ENCODE measurements at places on chromosomes 4 and X. TPM values are rescaled to one million over a fixed set of nuclear protein-coding genes. Genes with fewer than 3 reads are reported as not detected.

- no peak for ATAC-seq
Measured at GRCh38 chr4:183286590-183287308, 33.3 kb downstream of the CLDN22 start.

DNA sequence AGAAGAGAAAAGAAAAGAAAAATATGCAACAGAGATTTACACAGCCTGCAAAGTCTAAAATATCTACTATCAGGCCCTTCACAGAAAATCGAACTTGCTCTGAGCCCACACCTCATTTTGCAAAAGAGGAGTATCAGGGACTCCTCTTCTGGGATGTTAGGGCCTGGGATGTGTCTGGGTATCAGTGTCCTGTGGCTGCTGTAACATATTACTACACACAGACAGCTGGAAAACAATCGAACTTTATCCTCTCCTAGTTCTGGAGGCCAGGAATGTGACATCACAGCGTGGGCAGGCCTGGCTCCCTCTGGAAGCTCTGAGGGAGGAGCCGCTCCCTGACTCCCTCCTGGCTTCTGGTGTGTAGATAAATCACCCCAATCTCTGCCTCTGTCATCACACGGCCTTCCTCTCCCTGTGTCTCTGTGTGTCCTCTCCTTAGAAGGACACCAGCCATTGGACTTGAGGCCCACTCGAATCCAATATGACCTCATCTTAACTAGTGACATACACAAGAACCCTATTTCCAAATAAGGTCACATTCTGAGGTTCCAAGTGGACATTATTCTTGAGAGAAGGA is 52.9 kb downstream of the PPP2R2C start:
- no peak for ATAC-seq

- no peak for ATAC-seq
Measured at GRCh38 chr4:123346330-123346940, 50.2 kb upstream of the SPRY1 start.

GRCh38 chr4:30726090-30726675 is 6.0 kb downstream of the PCDH7 start:
- ATAC-seq: no peak

DNA sequence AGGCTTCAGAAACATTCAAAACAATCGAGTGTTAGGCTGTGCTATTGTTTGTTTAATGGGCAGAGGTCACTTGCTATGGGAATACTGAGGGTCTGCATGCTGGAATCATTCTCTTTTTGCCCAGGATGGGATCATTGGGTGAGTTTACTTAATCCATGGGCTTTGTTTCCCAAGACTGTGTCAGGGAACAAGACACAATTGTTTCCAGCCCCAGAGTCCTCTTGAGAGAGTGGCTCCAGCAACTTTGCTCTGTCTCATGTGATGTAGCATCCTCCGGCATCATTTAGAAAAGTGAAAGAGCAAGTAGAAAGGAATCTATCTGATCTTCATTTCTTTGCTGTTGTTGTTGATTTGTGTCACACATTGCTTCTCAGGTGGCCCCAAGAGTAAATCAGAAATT is 1.8 kb downstream of the TENM3 start:
- no peak for ATAC-seq

DNA sequence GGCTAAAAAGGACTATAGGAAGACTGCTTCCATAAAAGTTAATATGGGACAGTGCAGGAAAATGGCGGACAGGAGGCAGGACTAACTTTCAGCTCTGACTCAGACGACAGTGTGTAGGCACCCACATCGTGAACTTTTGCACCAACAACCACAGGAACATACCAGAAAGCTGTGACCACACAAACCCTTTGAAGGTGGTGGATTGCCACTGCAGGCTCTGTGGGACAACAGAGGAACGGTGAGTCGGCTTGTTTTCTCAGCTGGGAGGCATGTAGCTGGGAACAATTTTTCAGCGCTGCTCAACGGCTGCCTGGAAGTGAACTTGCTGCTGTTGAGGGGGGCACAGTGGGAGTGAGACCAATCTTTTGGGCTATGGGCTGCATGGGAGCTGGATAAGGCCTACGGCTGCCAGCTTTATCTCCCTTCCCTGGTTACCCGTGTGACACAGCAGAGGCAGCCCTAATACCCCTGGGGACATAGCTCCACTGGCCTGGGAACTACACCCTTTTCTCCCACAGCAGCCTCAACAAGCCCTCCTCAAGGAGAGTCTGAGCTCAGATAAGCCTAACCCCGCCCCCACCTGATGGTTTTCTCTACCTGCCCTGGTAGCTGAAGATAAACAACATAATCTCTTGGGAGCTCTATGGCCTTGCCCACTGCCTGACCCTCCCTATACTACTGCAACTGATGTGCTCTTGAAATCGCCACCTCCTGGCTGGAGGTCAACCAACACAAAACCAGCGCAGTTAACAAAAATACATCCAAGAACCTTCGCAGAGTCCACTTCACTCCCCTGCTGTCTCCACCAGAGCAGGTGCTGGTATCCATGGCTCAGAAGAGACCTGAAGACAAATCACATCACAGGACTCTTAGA is 1537.0 kb downstream of the C4orf33 start:
- no peak for ATAC-seq

NBDY gene
- 34.2 TPM for total RNA-seq

- peak; percentile 53 for ATAC-seq
Measured at GRCh38 chr4:88818631-88819470, 121.2 kb upstream of the NAP1L5 start.

DNA sequence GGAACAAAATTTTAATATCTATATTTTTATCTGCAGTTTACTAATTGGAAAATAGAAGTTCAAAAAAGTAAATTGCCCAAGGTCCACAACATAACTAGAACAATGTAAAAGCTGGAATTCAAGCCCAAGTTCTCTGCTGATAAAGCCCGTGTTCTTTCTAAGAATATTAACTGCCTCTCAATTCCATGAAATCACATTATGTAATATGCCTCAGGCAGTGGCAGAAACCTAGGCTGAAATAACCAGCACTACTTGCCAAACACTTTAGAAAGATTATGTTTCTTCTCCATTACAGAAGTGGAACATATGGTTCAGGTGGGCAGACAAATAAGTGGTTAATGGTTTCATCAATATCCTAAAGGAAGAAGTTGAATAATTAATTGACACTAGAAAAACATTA is 56.7 kb upstream of the ADGRL3 start:
- ATAC-seq: no peak

RTL9 gene
- not detected for total RNA-seq

GRCh38 chrX:154607370-154607769 is 11.7 kb downstream of the CTAG1B start:
- ATAC-seq: no peak

ABLIM2 gene
- total RNA-seq: 20.1 TPM

FGD1 gene
- 8.2 TPM for total RNA-seq

GRCh38 chr4:25450491-25450901 is 73.4 kb downstream of the ANAPC4 start:
- peak; percentile 36 for ATAC-seq

- ATAC-seq: no peak
Measured at GRCh38 chrX:8192276-8192675, 21.2 kb upstream of the VCX2 start.

DNA sequence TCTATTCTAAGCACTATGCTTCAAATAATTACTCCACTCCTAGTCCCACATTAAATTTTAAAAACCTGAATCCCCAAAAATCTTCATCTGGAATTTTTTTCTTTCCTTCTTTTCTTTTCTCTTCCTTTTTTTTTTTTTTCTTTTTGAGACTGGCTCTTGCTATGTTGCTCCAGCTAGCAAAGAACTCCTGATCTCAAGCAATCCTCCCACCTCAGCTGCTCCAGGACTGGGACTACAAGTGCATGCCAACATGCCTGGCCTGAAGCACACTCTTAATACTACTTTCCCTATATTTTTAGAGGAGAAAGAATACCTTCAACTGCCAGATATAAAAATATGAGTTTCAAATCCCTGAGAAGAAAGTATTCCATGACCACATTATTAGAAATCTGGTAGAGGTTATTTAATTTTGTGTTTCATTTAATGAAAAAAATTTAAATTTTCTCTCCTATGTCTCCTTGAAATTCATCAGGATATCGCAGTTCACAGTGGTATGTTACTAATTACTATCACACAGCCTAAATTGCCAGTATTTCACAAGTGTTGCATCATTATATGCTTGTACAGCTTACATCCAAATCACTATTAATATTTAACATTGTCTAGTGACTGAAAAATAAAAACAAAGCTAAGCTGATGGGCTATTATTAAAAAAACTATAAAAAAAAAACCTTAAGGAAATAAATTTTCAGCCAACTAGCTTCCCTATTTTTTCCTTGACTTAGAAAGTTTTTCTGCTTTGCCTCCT is 227.8 kb downstream of the NAF1 start:
- no peak for ATAC-seq

- no peak for ATAC-seq
Measured at GRCh38 chrX:22585831-22586230, 313.1 kb downstream of the CBLL2 start.

DNA sequence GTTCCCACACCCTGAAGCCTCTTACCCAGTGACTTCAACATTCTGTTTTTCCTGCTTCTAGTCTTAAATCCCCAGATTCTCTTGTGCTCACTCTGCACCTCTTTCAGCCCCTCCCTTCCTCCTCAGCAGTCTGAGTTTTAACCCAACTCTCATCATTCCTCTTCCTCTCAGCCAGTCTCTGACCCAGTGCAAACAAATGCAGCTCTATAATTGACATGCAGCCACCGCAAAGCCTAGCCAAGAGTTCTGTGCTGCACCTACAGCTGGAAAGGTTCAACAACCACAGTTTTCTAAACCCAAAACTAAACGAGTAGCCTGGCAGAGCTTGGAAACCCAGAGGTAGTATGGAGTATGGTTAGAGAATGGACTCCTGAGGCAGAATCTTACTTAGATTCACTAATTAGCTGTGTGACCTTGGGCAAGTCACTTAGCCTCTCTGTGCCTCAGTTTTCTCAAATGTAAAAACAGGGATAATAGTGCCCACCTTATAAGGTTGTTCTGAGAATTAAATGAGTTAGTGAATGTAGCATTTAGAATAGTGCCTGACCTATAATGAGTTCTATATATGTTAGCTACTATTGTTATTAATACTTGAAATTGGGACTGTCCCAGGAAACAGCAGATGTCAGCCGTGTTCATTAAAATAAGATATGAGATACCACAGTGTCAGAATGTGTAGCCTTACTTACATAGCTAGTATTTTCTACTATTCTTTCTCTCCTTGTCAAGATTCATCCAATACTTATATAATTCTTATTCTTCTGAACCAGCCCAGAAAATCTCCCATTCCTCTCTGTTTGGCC is 3.5 kb downstream of the TMEM154 start:
- ATAC-seq: peak; percentile 39

GRCh38 chr4:159508917-159509500 is 406.1 kb downstream of the RAPGEF2 start:
- no peak for ATAC-seq

TMPRSS11F gene
- total RNA-seq: 12.4 TPM

GRCh38 chrX:53716328-53717088 is 30.0 kb upstream of the HUWE1 start:
- ATAC-seq: peak; percentile 11

- no peak for ATAC-seq
Measured at GRCh38 chr4:145734031-145734430, 54.1 kb downstream of the C4orf51 start.

CCNB3 gene
- 0.36 TPM for total RNA-seq

ZNF732 gene
- 0.88 TPM for total RNA-seq

GRCh38 chrX:1518512-1518911 is 18.5 kb downstream of the P2RY8 start:
- ATAC-seq: no peak

- no peak for ATAC-seq
Measured at GRCh38 chr4:141711211-141711610, 74.8 kb downstream of the IL15 start.

TBX22 gene
- not detected for total RNA-seq

DNA sequence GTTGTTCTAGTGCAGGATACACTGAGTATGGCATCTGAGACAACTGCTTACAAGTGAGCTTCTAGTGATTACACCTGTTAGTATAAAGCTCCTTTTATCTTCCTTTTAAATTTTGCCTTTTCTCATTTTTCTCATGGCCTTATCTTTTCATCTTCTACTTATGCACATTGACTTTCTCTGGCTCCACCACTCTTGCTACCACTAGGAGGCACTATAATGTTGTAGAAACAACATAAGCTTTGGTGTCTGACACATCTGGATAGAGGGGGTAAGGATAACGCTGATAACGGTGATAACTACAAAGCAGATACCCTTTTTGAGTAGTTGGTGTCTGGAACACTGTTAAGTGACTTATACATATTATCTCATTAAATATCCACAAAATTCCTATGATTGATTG is 187.4 kb upstream of the TEX13C start:
- no peak for ATAC-seq

DNA sequence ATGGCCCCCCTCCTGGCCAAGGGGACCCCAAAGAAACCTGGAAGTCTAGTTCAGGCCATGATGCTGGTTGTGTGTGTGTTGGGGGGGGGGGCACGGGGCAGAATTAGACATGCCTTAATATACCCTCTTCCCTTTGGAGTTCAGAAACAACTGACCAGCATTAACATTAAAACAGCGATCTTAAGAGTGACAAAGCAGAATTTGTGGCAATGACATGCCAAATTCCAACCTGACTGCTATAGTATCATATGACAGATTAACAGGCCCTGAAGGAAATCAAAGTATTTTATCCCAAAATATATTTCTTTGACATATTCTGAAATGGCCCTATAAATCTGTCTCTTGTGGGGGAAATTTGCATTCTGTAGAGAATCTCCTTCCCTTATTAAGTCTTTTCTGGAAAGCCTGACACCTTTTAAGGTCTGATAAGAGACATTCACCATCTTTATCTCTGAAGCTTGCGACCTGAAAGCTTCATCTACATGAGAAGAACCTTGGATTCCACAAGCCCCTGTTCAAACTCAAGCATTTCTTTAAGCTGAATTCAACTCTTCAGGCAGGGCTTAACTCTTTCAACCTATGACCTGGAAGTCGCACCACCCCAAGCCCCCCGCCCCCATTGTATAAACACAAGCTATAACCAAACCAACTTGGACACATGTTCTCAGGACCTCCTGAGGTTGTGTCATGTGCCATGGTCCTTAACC is 40.2 kb downstream of the ABCB7 start:
- ATAC-seq: no peak

- ATAC-seq: no peak
Measured at GRCh38 chr4:172850838-172851237, 317.8 kb upstream of the GALNT7 start.

SLC10A6 gene
- total RNA-seq: 21.2 TPM

MND1 gene
- 4.4 TPM for total RNA-seq

DNA sequence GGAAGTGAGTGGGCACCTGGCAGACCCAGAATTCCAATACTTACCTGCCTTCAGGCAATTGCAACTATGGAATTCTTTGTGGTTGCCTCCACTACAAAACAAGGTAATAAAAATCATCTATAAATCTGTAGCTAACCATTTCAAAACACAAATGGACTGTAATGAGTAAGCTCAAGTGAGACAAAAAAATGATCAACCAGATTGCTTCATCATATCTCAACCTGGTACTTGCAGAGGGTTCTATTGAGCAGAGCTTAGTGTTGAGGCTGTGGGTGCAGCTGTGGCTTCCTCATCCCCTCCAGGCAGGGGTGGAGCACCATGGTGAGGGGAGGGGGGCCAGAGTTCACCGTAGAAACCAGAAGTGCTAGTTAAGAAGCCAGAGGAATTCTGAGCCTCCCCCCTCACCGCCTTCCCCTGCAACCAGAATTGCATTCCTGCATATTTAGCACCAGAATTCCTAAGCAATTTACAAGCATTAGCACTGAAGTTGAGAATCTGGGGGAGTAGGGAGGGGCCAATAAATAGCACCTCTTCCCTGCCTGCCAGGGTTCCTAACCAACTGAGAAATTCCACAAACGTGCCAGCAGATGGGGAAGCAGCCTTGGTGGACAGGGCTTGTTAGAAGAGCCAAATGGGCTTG is 11.5 kb downstream of the CTAG1A start:
- ATAC-seq: peak; percentile 37

Data from esophagus mucosa (tissue), 1 donor.